ENCODE measurements at places on chromosomes 13 and 19.

DNA sequence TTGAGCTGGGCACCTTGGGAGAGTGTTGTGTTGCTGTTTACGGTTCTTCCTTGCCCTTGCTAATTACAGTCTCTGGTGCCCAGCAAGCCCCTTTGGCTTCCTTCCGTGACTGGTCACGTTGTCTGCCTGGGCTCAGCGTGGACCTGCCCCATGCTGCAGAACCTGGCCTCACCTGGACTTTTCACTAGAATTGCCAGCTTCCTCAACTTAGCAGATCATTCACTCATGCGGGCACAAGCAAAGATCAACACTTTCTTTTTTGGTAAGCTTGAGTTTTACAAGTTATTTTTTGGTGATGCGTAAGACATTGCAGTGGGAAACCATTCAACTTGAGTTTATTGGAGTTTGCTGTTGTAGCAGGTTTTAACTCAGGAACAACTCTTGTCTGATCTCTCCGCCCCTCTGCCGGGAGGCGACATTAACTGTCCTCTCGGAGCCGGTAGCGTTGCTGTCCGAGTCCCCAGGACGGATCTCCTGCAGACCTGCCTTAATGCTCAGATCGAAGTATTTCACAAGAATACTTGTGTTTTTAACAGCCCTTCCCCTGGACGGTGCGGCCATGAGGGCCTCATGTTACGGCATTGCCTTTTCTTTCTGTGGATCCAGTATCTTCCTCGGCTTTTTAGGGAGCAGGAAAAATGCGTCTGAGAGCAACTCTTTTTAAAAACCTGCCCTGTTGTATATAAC is 15.7 kb upstream of the TEX29 start:
- DNase-seq: no peak

GRCh38 chr19:3068071-3068470 is 5.8 kb upstream of the TLE5 start:
- no peak for DNase-seq

GRCh38 chr13:30739761-30740642 is 4.7 kb downstream of the ALOX5AP start:
- no peak for DNase-seq

- DNase-seq: no peak
These were observed 1722.7 kb downstream of the SLITRK5 start for GRCh38 chr13:89393758-89394304.

GRCh38 chr13:84776593-84776992 is 894.3 kb upstream of the SLITRK1 start:
- DNase-seq: no peak

DNA sequence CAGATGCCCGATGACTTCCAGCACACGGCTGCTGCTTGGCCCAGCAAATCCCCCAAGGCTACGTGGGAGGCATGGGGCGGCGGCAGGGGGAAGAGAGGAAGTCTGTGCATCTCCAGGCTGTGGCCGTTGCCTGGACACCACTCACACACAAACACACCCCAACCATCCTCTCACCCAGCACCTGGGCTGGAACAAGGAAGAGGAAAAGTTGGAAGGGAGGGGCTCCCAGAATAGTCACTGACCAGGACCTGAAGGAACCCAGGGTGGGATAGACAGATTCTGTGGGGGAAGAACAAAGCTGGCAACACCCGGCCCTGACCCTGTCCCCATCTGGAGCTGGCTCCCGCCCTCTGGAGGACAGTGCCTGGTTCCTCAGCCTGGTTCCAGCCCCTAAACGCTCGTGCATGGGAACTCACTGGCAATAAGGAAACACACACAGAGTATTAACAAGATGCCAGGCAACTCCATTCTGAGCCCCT is 11.2 kb downstream of the PPP6R1 start:
- no peak for DNase-seq

Data from NCI-H1105 (cell line).